ENCODE measurements at places on chromosomes 3 and 15.

DNA sequence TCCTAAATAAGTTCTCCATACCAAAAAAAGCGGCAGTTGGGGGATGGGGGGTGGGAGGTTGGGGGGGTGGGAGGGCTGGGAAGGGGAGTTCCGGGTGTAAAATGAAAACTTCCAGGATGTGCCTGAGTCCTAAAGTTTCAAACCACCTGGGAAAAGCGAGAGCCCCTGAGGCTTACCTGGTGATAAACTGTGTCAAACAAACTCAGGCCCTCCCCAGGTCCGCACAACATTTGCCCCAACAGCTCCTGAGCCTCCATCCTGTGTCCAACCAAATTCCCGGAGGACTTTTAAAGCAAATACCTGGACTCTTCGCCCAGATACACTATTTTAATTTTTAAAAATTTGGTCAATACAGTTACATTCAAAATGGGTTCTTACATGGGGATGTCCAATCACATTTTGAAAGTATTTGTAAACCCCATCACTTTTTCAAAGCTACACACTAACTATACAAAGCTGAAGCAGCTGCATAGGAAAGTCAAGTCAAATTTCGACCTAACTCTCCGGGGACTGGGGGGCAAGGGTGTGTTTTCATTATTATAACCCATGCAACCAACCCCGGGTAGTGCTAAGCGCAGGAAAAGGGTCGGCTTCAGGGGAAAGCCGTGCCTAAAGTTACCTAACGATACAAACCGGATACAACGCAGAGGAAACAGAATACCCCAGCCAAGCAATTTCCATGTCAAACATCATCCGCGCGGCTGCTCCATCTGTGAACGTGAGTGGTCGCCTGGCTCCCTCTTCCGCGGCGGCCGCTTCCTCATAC is 685 bp upstream of the FOXB1 start:
- DNase-seq = no peak

- DNase-seq = no peak
Measured at GRCh38 chr3:115077501-115078250, 69.4 kb downstream of the ZBTB20 start.

DNA sequence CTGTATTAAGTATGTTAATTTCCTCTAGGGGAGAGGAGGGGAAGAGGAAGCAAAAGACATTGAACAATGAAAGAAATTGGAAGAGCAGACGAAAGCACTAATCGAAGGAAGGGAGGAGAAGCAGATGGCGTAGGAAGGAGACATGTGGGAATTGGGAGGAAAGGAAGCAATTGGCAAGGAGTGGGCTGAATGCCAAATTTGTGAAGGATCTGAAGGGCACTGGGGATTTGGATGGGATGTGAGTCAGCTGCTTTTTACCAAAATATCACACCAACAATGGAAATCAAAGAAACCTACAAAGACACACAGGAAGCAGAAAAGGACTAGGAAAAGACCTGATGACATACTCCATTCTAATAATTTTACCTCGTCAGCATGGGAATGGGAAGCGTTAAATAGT is 1029.8 kb downstream of the ROBO1 start:
- no peak for DNase-seq

DNA sequence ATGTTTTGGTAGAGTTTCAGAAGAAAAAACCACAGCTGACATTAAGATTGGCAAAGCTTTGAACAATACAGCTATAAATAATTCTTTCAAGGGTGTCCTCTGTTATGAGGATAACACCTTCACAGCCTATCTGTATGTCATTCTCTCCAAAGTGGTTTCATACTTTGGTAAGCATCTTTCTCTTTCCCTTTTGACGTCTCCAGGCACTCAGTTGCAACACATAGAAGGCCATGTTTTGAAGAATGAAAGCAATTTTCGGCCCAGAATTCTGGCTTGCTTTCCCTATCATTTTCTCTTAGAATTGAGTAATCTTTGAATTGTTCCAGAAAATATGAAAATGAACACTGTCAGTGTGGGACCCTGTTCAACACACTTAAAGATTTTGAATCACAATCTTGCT is 200.0 kb upstream of the CBLB start:
- no peak for DNase-seq

GRCh38 chr3:8873740-8874139 is 89.5 kb downstream of the RAD18 start:
- DNase-seq = no peak

GRCh38 chr3:494190-494589 is 297.6 kb downstream of the CHL1 start:
- no peak for DNase-seq

- DNase-seq = no peak
Measured at GRCh38 chr3:171888466-171888865, 45.3 kb downstream of the TMEM212 start.

- DNase-seq = no peak
Measured at GRCh38 chr3:12097971-12098370, 60.7 kb downstream of the TIMP4 start.

- no peak for DNase-seq
Measured at GRCh38 chr15:56232058-56232457, 11.6 kb downstream of the RFX7 start.

- no peak for DNase-seq
Measured at GRCh38 chr15:70182858-70183695, 85.4 kb upstream of the TLE3 start.

GRCh38 chr15:81163961-81164800 is 30.1 kb downstream of the CFAP161 start:
- DNase-seq = no peak

DNA sequence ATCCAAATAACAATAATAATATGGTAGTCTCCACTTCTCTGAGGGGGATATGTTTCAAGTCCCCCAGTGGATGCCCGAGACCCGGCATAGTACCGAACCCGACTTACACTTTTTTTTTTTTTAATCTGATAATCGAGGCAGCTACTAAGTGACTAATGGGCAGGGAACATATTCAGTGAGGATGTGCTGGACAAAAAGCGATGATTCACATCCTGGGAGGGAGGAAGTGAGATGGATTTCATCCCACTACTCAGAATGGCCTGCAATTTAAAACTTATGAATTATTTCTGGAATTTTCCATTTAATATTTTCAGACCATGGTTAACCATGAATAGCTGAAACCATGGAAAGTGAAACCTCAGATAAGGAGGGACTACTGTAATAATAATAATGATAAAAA is 49.5 kb upstream of the SELENOK start:
- no peak for DNase-seq

GRCh38 chr15:57343048-57343447 is 33.3 kb upstream of the CGNL1 start:
- no peak for DNase-seq

- DNase-seq = no peak
Measured at GRCh38 chr3:183074261-183074660, 25.0 kb downstream of the MCCC1 start.

- no peak for DNase-seq
Measured at GRCh38 chr3:51966922-51967383, 301 bp downstream of the PCBP4 start.

GRCh38 chr15:64029110-64029509 is 17.2 kb downstream of the DAPK2 start:
- DNase-seq = no peak

GRCh38 chr3:195790901-195791300 is 20.8 kb downstream of the MUC4 start:
- DNase-seq = no peak

- DNase-seq = peak; percentile 30
Measured at GRCh38 chr15:38163658-38164057, 89.0 kb upstream of the SPRED1 start.

- DNase-seq = no peak
Measured at GRCh38 chr15:73355612-73356265, 13.0 kb downstream of the HCN4 start.

GRCh38 chr3:110318108-110318507 is 753.5 kb upstream of the NECTIN3 start:
- no peak for DNase-seq

DNA sequence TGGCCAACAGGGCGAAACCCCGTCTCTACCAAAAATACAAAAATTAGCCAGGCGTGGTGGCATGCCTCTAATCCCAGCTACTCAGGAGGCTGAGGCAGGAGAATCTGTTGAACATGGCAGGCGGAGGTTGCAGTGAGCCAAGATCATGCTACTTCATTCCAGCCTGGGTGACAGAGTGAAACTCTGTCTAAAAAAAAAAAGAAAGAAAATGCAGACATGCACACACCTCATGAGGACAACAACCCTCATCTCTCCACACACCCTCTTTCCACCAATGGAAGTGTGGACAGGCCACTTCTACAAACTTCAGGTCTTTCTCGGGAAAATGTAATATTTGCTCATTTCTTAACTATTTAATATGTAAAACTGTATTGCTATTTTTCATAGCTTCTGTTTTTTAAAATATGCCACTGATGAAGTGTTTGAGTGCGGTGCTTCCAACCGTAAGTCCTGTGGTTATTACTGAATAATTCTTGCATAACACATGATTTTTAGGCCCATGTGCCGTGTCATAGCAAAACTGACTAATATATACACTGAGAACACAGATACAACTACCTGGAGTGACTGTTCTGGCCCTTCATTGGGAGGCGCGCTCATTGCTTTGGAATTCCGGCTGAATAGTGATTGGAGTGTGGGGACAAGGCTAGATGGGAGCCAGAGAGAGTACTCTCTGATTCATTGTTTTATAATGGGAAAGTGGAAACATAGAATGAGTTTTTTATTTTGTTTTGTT is 23.1 kb downstream of the LRRC31 start:
- no peak for DNase-seq

DNA sequence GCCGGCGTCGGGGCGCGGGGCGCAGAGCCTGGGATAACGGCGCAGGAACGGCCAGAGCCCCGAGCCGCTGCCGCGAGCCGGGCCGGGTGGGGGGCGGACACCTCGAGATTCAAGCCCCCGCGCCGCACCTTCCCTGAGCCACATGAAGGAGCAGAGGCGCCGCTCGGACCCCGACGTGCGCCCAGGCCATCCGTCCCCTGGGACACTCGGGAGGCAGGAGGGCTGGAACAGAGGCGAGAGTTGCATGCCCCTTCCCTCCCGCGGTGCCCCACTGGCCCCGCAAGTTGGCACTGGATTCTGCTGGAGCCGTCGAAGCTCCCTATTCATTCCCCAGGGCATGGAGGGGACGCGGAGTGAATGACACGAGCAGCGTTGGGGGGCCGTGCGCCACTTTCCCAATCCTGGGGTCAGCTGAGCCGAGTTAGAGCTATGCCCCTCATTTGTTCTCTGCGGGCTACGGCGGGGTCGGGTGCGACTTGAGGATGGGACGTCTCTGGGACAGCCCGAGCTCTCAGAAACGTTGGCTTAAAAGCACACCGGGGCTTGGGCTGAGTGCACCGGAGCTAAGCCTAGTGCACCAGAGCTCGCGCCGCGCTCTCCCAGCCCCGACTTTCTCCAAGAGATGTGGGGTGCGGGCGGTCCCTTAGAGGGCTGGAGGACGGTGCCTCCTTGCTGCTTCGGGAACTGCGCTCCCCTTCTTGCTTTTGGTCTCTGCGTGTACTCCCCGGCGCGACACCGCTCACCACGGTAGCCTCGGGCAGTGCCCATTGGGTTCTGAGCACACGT is 588 bp downstream of the SLC6A1 start:
- no peak for DNase-seq

GRCh38 chr3:141680620-141681389 is 57.3 kb upstream of the RNF7 start:
- no peak for DNase-seq

- peak; percentile 22 for DNase-seq
Measured at GRCh38 chr3:3127432-3128010, 781 bp downstream of the TRNT1 start.

DNA sequence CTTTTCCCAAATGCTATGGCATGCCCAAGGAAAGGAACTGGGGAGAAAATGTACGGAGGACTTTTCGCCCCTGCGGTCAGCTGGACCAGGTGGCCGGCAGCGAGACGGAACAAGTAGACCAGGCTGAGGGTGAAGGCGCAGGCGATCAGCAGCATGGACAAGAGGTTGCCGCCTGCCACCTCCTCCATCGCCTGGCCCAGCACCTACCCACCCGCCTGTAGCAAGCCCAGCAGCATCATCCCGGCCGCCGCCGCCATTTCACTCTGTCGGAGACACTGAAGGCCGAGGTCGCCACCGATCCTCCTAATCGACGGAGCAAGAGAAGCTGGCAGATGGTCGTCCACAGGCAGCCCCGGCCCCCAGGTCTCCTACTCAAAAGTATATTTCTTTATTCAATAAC is 1046.3 kb upstream of the GBE1 start:
- no peak for DNase-seq

- DNase-seq = no peak
Measured at GRCh38 chr3:142120707-142121106, 28.6 kb downstream of the TFDP2 start.
